NCI-H1105 treated with DMSO at 0.1 percent for 48 hours (cell line): ENCODE measurements at places on chromosomes 7 and 10.
A peak's percentile ranks its signal among the peaks of the same experiment; 100 is the strongest.

DNA sequence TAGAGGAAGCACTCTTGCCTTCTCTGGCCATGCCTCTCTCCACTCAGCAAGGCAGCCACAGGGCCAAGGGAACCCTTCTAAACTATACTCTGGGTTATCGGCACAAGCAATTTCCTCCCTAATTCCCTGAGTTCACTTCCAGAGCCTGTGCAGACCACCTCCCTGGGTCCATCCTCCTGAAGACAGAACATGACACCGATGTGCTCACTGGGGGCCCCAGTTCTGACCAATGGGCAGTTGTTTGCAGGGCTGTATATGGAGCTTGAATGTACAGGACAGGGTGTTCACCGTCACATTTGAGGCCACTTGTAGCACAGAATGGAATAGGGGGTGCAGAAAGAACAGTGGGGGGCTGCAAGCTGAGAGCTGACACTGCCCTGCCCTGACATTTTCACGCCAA is 77.7 kb downstream of the TFEC start:
- no peak for DNase-seq

DNA sequence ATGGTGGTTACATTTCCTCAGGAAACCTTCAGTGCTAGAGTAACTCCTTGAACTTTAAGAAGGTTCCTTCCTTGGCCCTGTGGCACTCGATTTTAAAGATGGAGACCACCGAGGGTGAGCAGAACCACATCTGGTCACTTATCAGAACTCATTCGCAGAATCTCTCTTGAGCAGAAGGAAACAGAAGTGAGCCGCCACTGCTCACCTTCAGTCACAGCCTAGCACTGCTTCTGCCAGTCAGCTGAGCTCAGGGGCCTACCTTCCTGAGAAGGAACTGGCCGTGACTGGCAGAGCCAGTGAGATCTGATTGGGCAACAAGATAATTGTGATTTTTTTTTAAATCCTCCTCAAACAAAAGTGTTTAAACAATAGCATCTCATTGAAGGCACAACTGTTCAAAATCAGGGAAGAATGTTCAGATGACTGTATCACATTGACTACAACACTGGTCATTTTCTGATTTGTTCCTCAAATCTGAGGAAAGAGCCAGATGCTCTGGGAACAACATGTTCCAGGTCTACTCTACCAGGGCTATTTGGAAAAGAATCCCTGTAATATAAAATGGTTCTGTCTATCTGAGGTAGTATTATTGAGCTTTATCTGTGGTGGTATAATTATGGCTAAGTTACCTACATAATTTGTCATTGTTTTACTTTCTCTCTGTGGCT is 2.7 kb upstream of the SYPL1 start:
- DNase-seq = no peak

DNA sequence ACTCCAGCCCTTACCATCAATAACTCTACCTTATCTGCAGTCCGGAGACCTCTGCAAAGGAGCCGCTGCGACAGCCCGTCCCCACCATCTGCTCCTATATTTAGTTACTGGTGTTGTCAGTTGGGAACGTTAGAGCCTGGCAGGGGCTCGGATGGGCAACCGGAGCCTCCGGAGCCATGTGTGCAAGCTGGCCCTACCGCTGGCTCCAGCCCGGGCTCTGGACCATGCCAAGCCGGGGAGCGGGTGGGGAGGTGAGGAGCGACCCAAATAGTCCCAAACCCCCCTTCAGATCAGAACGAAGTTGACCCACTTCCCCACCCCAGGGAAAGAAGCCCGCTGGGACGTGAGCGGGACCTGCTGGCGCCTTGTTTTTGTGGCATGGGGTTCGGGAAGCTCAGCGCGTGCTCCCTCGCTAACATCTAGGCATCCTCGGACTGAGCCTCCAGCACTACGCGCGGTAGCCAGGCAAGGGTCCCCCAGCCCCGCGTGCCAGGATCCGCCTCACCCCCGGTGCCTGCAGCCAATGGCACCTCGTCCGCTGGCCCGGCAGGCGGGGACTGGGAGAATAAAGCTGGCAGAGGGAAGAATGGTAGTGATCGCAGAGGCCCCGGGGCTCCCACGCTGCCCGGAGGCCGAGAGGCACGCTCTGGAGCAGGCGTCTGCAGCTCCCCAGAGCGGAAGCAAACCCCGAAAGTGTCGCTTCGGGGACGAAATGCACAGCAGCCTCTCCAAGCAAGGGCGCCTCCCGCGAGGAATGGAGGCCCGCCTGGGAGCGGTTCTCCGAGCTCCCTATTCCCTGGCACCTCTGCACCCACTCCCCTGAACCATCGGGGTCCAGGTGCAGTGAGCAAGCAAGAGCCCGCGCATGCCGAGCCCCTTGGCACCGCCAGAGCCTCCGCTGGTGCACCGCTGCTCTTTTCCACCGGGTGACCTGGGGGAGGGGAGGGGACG is 679 bp downstream of the LRRC20 start:
- DNase-seq = peak; percentile 67

- DNase-seq = no peak
Measured at GRCh38 chr7:114765331-114766040, 156.4 kb upstream of the MDFIC start.

GRCh38 chr7:111647881-111648280 is 85.6 kb upstream of the IMMP2L start:
- no peak for DNase-seq

- peak; percentile 95 for DNase-seq
Measured at GRCh38 chr7:70376561-70377031, 755.3 kb upstream of the GALNT17 start.

DNA sequence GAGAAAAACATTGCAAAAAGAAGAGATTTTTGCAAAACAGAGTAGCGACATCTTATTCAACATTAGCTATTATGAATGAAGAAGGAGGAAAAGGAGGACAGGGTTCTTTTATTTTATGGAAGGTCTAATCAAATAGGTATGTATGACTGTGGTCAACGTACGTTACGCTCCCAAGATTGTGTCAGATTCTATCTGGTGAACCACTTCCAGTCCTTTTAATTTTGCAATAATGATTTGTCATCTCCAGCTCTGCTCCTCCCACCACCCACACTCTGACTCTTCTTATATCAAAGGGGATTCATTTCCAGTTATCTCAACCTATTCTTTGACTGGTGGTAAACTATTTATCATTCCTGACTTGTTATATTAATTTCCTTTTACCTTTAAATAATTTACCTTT is 259.9 kb downstream of the CACNA2D1 start:
- no peak for DNase-seq

DNA sequence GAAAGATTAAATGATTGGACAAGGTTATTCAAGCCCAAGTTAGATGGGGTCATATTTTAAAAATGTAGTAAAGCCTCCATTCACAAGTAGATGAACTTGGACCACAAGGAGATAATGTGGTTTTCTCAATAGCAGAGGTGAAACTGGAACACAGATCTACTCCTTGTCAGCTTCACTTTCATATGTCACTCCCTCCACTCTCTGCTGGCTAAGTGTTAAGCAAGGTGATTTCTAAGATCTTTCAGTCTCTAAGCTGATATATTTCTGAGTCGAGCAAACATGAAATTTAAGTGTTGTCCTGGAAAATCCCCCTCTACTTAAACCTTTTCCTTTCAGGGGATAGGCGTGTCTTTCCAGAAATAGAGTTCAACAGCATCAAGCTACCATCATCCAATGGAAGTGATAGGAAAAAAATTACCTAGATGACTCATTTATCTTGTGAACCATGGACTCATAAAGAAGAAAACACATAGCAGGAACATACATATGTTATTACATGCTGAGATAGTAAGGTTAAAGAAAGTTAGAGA is 275.0 kb downstream of the PTEN start:
- DNase-seq = no peak

DNA sequence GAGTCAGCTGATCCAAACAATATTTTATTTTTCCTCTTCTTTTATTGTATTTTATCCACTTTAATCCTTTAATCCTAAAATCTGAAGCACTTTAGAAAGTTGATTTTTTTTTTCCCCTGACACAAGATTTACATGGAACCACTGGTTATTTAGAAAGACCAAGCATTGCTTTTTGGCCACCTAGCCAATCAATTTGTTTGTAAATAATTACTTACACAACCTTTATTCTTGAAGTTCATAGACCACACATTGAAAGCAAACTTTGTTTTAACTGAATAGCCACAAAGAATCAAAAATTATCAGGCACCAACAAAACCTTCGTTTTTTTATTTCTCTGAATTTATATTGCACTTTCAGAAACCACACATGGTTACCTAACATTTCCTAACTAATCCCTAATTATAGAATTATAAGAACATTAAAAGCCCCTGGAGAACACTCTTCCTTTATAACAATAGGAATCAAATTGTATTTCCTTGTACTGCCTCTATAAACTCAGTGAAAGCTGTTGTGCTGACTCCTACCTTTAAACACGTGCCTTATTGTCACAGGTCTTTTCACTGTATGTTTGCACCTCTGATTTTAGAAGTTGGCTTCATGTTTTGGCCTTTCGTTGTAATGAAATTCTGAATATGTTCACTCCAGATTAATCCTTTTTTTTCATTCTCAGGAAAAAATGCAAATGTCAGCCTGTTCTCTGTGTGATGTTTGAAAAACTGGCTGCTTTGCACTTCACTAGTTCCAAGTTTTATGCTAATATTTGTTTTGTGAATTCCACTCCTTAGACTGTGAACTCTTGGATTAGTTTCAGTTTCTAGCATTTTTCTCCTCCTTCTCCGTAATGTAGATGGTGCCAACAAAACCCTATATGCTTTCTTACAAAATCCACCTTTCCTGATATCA is 1511.9 kb downstream of the REEP3 start:
- no peak for DNase-seq

- no peak for DNase-seq
Measured at GRCh38 chr10:55629793-55630490, 731.1 kb downstream of the ZWINT start.

- no peak for DNase-seq
Measured at GRCh38 chr10:51000164-51000563, 74.1 kb upstream of the PRKG1 start.

- no peak for DNase-seq
Measured at GRCh38 chr10:110810625-110811024, 61.1 kb upstream of the PDCD4 start.

DNA sequence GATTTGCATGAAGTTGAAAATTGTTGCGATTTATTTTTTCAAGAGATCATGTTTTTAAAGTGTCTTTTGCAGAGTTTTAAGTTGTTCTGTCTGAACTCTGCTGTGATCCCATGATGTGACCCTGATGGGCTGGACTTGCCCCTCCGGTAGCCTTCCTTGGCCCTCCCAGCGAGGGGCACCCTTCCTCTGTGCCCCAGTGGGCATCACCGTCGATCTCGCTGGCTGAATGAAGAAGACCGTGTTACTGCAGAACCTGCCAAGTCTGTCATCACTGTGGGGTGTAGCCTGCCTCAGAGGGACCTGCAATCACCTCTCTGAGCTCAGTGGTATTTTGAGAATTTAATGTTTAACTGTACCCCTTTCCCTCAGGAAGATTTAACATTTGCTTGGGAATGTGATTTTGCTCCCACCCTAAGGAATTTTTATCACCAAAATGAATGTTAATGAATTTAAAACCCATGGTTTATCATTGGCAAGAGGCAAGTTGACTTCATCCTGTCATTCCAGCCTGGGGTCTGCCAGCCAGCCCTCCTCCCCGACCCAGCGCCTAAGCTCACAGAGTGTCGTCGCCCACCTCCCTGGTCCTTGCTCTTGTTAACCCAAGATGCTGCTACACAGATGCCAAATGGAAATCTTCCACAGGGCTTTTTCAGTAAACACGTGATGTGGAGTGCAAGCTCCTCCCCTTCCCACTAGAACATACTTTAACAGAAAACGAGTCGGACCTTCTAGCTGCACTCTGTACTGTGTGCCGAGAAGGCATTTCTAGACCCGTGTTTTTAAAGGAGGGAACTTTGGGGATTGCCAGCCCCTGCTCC is 115.4 kb downstream of the NT5C2 start:
- no peak for DNase-seq

- no peak for DNase-seq
Measured at GRCh38 chr7:141671705-141672496, 30.1 kb downstream of the DENND11 start.

DNA sequence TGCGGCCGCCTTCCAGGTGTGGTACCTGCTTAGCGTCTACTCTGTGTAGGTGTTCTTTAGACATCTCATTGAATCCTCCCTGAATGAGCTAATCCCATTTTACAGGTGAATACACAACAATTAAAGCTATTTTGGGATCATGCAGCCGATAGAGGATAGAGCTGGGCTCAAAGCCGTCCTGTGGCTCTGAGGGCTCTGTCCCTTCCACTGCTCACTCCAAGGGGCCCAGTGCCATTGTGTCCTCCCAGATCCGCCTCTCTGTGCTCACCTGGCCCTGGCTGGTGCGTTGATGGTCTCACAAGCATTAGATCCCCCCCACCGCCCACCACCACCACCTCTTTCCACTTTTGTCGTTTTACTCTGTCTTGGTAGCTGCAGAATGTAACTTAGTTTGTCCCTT is 13.1 kb downstream of the NPTX2 start:
- no peak for DNase-seq

DNA sequence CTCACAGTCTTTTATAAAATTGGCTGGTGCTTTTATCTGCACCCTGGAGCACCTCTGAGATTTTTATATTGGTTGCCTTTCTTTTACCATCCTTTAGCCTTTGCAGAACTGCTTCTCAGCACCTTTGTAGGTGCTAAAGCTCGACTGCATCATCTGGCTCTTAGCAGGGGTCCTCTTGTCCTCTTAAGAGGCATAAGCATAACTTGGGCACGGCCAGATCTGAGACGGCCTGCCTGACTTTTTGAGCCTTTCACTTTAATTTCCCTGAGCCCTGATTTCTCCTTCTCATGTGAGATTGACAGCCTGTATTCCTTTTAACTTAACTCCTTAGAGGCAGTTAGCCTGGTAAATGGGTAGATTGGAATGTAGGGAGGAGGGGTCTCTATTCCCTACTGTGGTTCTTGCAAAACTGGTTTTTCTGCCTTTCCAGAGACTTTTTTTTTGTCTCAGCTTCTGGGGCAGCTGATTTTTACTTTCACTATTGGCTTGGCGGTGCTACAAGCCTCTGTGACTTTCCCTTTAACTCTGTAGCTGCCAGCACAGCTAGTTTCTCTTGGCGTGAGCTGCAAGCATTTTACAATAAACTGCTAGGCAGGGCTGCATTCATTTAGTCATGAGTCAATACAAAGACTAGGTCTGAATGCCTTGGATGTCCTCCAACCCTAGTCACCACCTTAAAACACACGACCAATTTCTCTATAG is 24.0 kb downstream of the ZPBP start:
- peak; percentile 92 for DNase-seq

DNA sequence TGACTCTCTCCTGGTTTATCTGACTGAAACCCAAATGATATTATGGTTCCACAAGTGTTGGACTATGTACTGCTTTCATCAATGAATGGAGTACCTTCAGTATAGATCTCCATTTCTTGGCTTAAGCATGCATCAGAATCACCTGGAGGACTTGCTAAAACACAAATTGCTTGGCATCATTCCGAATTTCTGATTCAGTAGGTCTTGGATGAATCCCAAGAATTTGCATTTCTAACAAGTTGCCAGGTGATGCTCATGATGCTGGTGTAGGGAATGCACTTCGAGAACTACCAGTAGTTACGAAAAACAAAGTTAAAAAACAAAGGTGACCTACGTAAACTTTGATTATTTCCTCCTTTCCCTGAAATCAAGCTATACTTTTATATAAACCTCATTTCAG is 119.0 kb upstream of the FEZF1 start:
- peak; percentile 89 for DNase-seq

- DNase-seq = no peak
Measured at GRCh38 chr7:99024066-99024465, 119.8 kb downstream of the SMURF1 start.

- no peak for DNase-seq
Measured at GRCh38 chr7:134804854-134805253, 25.4 kb downstream of the CALD1 start.
